ENCODE measurements at places on chromosomes 1 and 21. TPM values are rescaled to one million over a fixed set of nuclear protein-coding genes. Genes with fewer than 3 reads are reported as not detected.

IFNAR2 gene
- total RNA-seq: 25.5 TPM

DNA sequence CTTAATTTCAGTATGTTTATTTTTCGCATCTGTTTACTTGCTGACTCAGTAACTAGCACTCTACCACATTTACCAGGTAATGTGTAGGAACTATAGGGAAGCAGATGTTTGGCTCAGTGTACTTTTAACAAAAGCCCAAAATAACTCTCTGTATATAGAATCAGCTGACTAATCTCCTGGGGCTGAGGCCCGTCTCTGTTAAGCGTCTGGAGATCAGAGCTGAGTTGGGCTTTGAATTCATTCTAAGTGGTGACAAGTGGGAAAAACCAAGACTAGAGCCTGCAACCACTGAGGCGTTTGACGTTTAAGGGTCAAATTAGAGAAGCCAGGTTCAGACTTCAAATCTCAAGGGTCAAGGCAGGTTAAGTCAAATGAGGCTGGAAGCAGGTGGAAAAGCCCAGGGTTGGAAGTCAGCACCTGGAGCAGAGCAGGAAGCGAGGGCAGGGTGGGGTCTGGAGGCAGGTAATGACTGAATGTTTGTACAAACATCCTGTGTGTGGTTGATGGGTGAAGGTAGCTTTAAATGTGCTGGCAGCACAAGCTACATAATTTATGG lies 56.8 kb upstream of the LYST start:
- DNase-seq: peak; percentile 33

- DNase-seq: no peak
Observed at GRCh38 chr1:111486431-111486830, 12.6 kb downstream of the C1orf162 start.

- DNase-seq: no peak
Observed at GRCh38 chr1:244431166-244431565, 20.5 kb downstream of the ADSS2 start.

DNA sequence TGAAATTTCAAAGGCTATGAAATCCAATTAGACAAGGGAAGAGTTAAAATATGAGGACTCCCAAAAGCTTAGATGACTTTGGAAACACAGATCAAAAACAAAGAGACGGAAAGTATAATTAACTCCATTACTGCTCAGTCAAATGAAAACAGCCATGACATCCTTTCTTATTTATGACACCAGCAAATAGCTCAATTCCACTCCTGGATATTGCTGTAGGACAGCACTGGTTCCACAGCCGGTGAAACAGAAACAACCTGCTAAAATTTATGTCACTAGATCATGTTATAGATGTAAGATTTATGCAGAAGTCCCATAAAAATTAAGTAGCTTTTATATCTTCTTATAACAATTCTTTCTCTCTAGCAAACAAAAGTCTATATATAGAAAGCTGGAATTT lies 65.6 kb upstream of the RRP15 start:
- DNase-seq: no peak

DNA sequence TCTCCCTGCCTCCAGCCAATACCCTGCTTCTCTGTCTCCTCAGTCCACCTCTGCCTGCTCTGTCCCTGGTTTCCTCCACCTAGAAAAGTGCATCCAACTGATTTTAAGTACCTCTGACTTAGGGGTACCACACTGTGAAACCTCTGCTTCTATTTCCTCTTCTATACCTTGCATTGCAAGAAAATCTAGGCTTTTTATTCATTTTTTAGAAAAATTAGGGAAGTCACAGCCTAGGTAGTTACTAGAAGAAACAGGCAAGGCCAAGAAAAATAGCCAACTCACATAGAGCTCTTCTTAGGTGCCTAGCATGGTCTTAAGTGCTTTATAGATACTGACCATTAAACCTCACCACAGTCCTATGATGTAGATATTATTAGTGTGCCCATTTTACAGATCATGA lies 39.1 kb downstream of the HIVEP3 start:
- no peak for DNase-seq

GRCh38 chr1:234627009-234627950 lies 17.3 kb upstream of the IRF2BP2 start:
- DNase-seq: peak; percentile 55

DNA sequence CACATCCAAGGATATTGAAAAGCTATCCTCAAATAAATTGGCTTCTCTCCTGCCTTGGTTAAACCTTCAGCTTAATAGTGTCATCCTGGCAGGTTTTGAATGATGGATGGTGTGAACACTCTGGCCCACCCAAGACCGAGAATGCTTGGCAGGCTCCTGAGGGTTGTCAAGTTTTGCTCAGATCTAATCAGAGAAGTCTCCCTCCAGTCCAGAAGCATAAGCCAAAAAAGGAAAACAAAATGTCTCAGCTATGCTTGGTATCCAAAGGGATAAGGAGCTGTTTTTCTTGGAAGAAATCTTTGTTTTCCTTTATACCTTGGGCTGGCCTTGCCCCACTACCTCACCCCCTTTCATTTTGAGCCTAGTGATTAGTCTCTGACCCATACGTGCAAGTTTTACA lies 172.7 kb downstream of the CRB1 start:
- DNase-seq: no peak

Measured in Calu3 (cell line).